ENCODE measurements at places on chromosomes 11 and 22.

GRCh38 chr11:86513746-86514373, 139.2 kb downstream of the CCDC81 start:
- no peak for DNase-seq

- DNase-seq, result peak; percentile 6
Observed at GRCh38 chr11:29448246-29448877, 568.5 kb downstream of the KCNA4 start.

DNA sequence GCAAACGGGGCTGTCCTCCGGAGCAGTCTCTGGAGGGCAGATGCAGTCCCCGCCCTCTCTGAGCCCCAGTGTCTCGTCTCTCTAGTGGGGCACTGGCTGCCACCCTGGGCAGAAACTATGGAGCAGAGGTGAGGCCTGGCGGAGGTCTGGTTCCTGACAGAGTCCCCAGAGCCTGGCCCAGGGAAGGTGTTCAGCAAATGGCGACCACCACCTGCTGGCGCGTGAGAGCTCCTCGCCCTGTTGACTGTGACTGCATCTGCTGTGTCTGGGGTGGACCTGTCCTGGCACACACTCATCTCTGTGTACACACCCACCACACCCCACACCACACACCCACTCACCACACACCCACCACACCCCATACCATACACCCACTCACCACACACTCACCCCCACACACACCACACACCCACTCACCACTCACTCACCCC, 18.3 kb upstream of the TTLL12 start:
- no peak for DNase-seq

DNA sequence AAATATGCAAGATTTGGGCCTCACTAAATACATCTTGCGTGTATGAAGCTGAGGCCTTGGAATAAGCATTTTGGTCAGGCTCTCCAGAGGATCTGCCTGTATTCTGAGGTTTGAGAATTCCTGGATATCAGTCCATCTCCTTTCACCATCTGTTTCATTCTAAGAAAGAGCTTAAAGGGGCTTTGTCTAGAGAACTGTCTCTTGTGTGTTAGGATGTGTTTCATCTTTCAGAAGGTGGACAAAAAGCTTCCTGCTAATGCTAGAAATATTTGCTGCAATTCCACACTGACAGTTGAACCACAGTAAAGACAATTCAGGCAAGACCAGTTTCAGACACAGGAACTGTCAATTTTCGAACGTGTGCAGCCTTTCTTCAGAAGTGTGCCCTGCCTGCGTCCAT, 185.4 kb downstream of the DBX1 start:
- no peak for DNase-seq

DNA sequence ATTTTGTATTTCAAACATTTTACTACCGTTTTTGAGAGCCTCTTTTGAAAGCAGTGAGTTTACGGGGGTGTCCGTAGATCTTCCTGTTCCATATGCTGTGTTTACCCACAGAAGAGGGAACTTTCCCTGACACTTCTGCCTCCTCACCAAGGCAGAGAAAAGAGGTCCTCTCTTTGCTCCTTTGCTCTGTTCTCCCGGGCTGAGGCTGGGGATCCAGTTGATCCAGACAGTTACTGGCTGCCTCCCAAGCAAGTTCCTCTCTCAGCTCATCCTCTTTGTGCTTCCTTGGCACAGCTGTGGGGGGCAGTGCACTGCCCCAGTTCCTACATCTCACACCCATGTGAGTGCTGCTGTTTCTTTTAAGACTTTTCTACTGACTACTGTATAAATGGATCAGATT, 813.7 kb downstream of the NTM start:
- DNase-seq, result no peak

DNA sequence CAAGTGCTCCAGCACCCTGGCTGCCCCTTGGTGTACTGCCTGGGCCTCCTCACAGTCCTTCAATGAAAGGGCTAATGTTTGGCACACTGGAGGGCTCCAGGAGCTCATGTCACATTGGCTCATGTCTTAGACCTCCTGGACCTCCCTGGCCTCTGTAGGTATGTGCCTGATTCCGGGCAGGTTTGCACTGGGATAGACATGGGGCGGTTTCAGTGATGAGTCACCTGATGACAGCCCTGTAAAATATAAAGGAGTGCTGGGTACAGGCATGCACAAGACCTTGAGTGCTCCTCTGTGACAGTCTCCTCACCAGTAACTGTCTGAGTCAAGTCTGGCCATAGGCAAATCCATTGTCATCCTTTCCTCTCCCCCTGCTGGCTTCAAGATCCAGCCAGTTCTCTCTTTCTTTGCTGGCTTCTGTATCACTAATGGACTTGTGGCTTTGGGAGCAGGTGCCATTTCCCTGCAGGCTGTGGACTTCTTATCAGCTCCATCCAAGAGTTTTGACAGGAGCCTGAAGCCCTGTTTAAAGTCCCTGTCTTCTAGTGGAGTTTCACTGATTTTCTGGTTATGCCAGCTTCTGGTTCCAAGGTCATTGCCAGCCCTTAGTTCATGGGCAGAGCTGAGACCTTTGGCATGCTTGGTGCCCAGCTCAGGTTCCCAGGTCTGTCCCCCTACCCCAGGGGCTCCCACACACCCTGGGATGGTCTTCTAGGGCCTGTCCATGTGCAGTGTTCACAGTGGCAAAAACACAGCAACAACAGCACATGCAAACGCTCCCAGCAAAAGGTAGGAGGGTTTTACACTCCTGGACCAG, 22.7 kb upstream of the P2RY2 start:
- DNase-seq, result no peak

- DNase-seq, result no peak
Observed at GRCh38 chr11:1522081-1522424, 35.5 kb upstream of the MOB2 start.

DNA sequence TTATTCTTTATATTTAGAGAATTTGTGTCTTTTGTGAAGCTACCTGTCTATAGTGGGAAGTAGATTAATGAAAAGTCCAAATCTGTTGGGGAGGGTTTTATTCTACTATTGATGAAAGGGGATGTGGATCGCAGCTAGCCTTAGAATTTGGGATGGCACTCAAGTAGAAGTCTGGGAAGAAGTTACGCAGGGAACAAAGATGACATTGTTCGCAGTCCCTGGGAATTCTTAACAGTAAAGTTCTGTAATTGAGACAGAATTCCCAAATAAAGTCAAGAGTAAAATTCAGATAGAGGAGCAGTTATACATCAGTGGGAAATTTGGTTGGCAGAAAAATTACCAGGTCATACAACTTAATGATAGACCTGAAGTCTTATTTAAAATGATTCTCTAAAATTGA, 64.1 kb downstream of the ATM start:
- no peak for DNase-seq

DNA sequence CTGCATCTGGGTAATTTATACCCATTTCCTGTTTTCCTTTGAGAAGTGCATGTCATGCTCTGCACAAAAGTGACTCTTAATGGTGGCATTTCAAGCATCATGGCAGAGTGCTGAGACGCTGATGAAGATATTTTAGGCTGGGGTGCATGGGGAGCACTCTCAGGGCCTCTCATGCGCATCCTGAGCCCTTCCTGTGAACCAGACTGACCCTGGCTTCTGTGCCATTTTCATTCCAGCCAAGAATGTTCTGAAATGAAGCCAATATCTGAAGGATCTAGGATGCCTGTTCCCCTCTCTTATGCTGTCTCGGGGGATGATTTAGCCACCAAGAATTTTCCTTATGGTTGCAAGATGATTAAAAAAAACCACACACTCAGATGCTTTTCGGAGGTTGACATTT, 61.5 kb downstream of the MIAT start:
- no peak for DNase-seq

DNA sequence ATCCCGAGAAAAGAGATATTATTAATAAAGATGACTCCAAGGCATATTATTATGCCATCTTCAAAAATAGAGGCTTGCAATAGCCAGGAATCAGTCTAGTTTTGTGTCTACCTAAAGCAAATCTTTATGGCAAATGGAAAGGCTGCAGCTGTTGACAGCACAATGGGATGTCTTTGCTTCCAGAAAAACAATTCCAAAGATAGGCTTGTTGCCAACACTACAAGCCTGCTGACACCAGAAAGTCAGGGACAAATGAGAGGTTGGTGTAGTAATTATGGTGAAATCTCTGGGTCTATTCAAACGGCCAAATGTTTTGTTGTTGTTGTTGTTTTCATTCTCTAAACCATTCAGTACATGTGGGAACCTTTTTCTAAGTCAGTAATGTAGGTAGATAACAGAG, 101.8 kb downstream of the LUZP2 start:
- DNase-seq, result no peak

DNA sequence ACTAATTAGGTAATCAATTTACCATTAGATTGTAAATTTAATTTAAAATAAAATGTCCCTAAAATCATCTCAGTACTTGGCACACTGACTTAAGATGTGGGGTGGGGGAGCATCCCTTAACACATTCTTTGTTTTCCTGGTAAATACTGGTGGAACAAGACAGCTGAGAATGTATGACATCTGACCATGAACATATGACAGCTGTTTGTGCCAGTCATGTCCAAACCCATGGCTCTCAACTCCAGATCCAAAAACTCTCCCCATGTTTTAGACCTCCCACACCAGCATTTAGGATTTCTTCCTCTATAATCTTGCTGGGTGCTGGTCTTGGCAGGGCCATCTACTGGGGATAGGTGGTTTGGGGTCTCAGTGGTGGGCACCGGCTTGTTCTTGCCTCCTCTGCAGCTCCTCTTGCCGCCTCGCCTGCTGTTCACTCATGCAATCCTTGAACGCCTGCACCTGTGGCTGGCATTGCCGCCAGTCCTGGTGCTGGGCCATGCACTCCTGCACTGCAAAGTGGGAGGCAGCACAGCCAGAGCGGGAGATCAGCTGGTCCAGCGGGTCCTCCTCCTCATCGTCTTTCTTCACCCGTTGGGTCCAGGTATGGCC, 3.8 kb downstream of the COA4 start:
- DNase-seq, result no peak

DNA sequence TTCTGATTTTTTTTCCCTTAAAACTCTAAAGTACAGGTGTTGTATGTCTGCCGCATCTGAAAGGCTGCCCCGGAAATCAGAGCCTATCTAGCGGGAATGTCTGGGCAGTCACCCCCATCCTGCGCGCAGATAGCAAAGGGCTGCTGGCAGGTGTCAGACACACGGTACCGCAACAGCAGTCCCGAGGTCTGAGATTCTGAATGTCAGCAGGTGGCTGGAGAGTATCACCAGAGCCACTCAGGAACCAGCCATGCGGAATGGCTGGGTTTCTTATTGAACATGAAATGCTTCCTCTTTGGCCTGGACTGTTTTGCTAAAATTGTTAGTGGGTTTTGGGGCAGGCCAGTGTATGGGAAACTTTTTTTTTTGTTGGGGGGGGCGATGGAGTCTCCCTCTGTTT, 53.3 kb downstream of the CERK start:
- no peak for DNase-seq

DNA sequence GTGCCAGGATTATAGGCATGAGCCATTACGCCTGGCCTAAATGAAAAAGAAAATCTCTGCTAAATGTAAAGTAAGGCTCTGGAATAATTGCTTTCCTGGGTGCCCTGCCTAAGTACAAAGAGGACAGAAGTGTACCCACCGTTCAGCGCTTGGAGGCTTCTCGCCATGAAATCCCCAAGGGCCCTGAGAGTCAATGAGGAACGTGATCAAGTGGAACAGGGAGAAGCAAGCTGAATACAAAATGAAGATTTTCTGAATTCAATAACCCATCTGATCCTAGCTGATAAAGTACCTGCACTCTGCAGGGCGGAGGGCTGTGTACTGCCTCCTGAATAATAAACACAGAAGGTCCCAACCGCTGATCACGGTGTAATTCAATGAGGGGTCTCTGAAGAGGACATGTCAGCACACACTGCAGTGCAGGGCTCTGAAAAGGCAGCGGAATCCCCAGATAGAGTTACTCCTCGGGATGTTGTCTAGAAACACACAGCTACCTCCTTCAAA, 97.7 kb downstream of the ABTB2 start:
- no peak for DNase-seq

DNA sequence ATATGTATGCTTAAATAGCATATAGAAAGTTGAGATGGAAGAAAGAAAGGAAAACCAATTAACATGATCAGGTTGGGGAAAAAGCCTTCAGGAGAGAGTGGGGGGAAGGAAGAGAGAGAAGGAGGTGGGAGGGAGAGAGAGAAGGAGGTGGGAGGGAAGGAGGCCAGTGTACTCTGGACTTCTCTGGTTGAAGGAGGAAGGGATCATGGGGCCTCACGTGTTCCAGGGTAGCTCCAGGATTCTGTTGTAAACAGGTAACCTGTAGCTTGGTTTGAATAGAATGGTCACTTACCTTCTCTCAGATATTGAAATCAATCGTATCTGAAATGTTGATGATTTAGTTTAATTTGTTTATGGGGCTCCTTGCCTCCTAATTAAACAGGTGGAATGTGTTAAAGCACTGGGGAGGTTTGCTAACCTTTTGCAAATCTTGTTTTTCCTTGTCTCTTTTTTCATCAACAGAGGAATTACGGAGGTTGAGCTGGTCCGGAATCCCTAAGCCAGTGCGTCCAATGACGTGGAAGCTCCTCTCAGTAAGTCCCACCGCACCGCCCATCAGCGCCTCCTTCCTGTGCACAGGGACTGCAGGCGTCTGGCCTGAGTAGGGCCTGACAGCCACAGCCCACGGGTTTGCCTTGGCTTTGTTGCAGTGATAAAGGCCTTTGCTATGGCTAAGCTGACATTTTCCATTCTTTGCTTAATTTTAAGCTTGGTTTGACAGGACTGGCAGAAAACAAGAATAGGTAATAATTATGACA, 115.9 kb downstream of the TBC1D22A start:
- DNase-seq, result no peak

DNA sequence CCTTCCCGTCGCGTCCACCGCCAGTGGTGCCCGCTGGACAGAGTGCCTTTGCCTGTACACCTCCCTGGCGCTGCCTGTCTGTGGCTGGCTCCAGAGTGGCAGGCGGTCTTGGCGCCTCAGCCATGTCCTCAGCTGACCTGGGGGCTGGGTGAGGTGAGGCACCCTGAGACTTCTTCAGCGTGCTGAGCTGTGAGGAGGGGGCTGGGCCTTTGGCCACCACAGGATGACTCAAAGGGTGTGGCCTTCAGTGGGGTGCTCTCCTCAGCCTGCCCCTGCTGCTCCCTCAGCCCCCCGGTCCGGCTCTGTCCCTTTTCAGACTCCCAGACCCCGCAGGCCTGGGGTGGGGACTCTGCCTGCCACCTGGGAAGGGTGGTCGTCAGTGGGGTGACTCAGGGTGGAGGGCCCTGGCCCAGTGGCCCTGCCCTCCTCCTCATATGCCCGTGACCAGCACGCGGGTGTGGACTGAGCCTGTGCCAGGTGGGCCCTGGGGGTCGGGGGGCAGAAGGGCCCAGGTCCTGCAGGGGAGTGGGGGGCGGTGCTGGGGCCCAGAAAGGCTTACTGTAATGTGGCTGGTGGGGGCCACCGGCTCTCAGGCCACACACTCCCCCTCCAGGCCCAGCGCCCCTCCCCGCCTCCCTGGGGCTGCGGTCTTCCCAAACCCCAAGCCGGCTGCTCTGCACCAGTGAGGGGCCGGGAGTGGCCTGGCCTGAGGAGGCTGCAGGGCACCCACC, 15.9 kb downstream of the CRELD2 start:
- DNase-seq, result no peak

All from NCI-H748 treated with DMSO at 0.1 percent for 48 hours (cell line).